Jurkat, Clone E6-1 (cell line): ENCODE measurements at places on chromosomes 5 and 9.

DNA sequence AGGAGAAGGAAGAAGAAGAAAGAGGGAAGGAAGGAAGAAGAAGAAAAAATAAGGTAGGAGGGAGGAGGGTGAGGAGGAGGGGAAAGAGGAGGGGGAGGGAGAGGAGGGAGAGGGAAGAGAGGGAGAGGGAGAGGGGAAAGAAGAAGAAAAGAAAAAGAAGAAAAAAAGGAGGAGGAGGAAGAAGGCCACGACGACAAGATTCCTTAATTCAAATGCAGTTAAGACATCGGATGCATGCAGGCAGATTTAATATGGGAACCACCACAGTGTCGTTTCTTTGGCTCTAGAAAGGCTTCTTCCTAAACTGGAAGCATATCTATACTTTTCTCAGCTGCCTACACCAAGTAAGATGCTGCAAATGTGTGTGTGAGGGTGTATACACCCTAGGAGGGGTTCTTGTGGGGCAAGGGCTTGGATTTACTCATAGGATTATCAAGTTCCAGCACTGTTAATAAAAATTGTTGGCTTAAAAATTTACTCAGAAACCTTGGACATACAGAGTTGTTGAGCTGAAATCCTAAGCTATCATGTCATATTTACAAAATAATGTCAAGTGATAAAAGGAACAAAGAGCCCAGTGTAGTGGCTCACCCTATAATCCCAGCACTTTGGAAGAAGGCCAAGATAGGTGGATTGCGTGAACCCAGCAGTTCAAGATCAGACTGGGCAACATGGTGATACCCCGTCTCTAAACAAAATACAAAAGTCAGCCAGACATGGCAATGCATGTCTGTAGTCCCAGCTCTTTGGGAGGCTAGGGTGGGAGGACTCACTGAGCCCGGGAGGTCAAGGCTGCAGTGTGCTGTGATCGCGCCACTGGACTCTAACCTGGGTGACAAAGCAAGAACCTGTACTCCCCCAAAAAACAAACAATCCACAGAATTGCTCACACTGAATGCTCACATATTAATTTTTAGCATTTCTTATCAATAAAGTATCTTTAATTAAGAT is 108.5 kb downstream of the UBAP2 start:
- no peak for DNase-seq

GRCh38 chr5:52603778-52604554 is 183.8 kb upstream of the ITGA1 start:
- no peak for DNase-seq

DNA sequence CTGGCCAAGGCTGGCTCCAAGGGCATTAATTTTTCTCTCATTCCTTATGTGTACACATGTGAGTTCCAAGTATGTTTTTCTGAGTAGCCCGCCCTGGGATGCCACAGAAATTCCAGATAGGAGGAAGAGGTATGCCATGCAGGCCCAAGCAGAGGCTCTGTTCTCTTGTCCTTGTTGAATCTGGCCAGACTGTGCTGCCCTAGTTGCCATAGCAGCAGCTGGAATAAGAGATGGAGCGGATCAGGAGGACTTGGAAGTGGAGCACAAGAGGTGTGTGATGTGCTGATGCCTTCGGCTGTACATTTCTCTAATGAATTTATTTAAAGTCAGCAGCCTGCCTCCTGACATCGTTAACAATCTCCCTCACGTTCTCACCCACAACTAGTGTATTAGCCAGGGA is 235.6 kb upstream of the RPS23 start:
- no peak for DNase-seq

- DNase-seq = peak; percentile 58
These were observed 15.5 kb downstream of the TRIM7 start for GRCh38 chr5:181189363-181189961.

- no peak for DNase-seq
These were observed 133.3 kb upstream of the ELL2 start for GRCh38 chr5:96094904-96095303.

- no peak for DNase-seq
These were observed 10.2 kb downstream of the GLIS3 start for GRCh38 chr9:4289411-4290326.

GRCh38 chr5:139043157-139043905 is 154.8 kb downstream of the SIL1 start:
- DNase-seq = no peak

DNA sequence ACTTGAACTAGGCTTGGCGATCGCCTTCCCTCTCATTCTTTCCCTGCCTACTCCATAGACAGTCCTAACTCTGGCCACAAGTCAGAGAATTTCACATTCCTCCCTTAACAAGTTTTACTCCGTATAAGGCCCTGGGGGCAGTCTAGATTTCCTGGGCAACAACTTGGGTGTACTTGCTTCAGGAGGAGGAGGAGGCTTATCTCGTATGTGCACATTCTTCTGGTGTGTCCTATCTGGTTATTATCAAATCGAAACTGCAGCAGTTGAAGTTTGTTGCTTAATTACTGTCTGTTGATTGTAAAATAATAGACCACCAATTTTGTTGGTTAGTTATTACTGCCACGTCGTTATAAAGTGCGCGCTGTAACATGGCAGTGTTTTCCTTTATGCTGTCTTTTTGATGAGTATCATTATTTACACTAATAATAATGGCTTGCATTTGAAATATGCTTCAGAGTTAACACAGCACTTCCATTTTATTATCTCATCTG is 42.0 kb downstream of the PIP5K1B start:
- DNase-seq = no peak

- no peak for DNase-seq
These were observed 16.7 kb upstream of the SLC25A51 start for GRCh38 chr9:37920471-37921167.

GRCh38 chr5:76547242-76547890 is 75.8 kb downstream of the F2RL2 start:
- peak; percentile 92 for DNase-seq

DNA sequence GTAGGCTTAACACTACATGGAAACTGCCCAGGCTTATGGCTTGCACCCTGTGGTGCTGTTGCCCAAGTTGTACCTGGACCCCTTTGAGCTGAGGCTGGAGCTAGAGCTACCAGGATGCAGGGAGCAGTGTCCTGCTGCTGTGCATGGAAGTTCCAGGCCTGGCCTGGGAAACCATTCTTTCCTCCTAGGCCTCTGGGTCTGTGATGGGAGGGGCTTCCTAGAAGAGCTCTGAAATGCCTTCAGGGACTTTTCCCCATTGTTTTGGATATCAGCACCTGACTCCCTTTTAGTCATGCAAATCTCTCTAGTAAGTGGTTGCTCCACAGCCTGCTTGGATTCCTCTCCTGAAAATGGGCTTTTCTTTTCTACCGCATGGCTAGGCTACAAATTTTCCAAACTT is 7.9 kb upstream of the HRH2 start:
- DNase-seq = no peak

DNA sequence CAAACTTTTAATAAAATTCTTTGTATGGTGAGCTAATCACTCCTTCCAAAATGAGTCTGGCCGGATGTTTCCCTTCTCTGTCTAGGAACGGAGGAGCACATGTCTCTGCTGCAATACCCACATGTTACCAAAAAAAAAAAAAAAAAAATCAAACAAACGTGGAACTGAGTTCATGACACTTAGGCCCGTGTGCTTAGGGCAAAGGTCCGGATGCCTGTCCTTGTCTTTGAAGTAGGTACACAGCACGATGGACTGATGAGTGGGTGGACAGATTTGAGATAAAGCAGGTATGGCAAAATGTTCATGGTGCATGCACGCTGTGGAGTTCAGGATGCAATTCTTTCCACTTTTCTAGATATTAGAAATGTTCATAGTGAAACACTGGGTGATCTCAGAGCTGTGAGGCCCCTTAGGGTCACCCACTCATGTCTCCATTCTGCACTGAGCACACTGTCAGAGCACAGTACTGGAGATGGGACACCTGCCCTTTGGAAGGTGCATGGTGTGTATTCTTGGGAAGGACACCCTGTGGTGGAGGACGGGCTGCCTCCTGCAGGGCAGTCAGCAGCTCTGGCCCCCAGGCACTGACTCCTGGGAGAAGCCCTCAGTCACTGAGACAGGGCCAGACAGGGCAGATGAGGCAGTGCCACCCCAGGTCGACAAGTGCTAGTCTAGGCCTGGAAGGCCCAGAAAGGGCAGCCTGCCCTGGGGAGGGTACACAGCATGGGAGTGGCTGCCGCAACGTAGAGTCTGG is 43.6 kb downstream of the GADD45G start:
- DNase-seq = no peak

DNA sequence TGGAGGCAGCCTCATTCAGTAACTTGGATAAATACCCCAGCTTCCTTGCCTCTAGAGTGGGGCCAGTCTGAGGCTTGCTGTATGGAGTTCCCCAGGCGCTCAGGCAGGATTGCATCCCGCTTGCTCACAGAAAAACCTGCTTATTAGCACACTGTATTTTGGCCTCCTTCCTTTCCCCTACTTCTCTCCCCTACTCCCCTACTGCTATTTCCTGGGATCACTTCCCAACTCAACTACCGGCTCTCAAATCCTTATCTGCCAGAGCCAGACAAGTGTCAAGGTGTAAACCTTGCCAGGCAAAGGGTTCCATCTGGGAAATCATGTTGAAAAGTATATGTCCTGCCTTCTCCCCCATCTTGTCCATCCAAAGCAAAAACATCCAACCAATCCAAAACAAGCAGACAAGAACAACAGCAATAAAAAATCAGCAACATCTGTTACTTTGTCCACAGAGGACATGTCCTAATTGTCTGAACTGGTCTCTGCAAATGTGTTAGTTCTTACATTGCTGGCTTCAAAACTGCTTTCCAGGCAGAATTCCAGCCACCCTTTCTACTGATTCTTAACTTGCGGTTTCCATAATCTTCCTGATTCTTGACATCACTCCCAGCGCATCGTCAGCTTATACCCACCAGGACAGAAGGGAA is 164.1 kb upstream of the SEMA6A start:
- no peak for DNase-seq

- peak; percentile 69 for DNase-seq
These were observed 4.4 kb downstream of the IL3 start for GRCh38 chr5:132064738-132065331.

GRCh38 chr5:134772461-134773125 is 14.0 kb downstream of the DDX46 start:
- DNase-seq = no peak

DNA sequence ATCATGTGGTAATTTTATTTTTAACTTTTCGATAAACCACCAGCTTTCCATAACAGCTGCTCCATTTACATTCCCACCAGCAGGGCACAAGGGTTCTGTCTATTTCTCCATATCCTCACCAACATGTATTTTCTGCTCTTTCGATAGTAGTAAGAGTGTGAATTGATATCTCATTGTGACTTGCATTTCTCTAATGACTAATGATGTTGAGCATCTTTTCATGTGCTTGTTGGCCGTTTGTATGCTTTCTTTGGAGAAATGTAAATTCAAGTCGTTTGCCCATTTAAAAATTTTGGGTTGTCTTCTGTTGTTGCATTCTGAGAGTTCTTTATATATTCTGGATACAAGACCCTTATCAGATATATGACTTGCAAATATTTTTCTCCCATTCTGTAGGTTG is 45.9 kb downstream of the PSD2 start:
- DNase-seq = no peak

- no peak for DNase-seq
These were observed 279.6 kb downstream of the ARRDC3 start for GRCh38 chr5:91103353-91104061.

- peak; percentile 44 for DNase-seq
These were observed 40.2 kb upstream of the GARNL3 start for GRCh38 chr9:127224178-127224882.

DNA sequence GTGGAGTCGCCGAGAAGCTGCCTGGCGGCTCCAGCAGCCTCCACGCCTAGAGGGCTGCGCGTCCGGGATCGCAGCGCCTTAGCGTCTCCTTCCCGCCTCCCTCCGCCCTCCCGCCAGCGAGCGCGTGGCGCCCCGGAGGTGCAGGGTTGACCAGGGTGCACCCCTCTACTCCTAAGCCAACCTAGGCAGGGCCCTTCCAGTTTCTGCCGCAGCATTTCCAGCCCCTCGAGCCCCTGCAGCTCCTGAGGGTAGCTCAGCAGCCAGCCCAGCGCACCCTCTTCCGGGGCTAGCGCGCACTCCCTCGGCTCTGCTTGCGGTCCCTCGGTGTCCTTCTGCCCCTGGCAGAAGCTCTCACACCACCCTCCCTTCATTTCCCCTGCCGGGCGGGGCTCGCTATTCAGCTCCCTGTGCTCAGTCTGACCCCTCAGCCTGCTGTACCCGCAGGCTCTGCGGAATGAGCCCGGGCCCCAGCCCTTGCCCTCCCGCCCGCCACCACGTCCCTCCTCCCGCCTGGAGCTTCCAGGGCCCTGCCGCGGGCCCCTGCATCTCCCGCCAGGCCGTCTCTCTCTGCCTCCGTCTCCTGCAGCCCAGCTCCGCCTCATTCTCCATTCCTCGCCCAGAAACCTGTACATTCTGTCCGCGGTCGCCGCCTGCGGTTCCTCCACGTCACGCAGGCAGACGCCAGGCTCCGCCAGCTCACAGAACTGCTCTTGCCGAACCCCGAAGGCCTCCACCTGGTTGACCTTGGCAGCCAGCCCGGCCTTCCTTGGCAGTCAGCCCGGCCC is 61.8 kb downstream of the SPATA31C2 start:
- peak; percentile 19 for DNase-seq

GRCh38 chr9:108339251-108339650 is 516.5 kb downstream of the ACTL7B start:
- no peak for DNase-seq

DNA sequence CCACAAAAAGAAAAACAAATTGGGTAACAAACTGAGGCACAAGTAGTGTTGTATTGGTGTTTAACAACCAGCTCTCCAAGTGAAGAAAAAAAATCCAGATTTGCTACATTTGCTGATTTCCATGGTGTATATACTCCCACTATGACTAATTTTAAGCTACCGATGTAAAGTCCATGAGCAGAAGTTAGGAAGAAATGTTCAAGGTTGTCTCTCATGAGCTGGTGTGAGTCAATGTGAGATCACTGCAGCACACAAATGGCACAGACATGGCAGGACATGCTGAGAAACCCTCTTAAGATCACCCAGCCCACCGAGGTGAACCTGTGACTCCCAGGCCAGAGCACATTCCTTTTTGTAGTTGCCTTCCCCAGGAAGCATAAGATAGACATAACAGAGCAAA is 36.2 kb downstream of the SLC44A1 start:
- DNase-seq = no peak

DNA sequence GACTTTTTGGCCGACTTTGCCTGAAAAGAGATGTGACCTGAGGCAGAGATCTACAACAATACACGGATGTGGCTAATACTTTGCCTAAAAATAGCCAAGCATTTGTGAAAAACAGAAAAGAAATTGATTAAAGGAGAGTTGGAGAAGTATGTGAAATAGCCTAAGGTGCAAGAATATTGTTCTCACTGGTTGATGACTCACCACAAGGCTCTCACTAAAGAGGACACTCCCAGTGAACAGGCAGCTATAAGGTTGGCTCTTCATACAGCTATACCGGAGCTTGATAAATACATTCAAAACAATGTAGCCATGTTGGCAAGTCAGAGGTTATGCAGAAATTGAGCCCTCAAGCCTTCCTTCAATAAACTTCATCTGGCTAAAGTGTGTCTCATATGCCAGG is 317.2 kb upstream of the GRAMD2B start:
- no peak for DNase-seq

GRCh38 chr9:129282731-129283211 is 104.7 kb upstream of the IER5L start:
- no peak for DNase-seq

- no peak for DNase-seq
These were observed 376.9 kb upstream of the KCNN2 start for GRCh38 chr5:113984928-113985327.
